ENCODE measurements at places on chromosomes 16 and 17. TPM values are rescaled to one million over a fixed set of nuclear protein-coding genes. Genes with fewer than 3 reads are reported as not detected.

The OMG gene
- total RNA-seq = 0.47 TPM

DNA sequence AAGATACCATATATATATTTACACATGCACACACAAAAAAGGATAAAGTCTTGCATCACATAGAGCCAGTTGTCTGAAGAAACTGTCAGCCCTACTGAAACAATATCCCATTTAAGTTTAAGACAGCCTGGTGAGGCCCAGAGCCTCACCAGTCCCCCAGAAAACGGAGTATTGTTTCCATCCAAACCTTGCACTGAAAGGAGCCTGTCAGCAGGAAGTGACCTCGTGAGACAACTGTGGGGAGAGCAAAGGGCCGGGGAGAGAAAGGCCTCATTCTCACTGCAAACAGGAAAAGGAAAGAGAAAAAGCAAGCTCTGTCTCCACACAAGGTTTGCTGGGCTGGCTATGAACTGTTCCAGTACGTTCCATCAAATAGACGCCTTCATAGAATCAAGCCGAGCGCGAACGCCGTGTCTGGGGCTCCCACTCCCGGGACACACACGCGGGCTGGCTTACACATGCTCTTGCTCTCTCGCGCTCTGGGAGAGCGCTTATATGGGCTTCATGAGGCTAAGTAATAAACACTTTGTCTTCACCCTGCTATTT, 44.4 kb upstream of the ZFHX3 start:
- no peak for DNase-seq

DNA sequence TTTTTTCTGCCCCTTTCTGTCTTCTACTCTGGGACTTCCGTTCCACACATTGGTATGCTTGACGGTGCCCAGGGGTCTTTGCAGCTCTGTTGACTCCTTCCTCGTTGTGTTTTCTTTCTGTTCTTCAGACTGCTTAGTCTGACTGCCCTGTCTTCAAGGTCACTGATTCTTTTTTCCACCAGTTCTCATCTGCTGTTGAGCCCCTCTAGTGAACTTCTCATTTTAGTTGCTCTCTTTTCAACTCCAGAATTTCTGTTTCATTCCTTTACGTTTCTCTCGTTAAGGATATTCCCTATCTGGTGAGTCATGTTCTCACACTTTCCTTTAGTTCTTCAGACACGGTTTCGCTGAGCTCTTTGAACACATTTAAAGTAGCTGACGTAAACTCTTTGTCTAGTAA, 13.8 kb downstream of the GAA start:
- DNase-seq = no peak

DNA sequence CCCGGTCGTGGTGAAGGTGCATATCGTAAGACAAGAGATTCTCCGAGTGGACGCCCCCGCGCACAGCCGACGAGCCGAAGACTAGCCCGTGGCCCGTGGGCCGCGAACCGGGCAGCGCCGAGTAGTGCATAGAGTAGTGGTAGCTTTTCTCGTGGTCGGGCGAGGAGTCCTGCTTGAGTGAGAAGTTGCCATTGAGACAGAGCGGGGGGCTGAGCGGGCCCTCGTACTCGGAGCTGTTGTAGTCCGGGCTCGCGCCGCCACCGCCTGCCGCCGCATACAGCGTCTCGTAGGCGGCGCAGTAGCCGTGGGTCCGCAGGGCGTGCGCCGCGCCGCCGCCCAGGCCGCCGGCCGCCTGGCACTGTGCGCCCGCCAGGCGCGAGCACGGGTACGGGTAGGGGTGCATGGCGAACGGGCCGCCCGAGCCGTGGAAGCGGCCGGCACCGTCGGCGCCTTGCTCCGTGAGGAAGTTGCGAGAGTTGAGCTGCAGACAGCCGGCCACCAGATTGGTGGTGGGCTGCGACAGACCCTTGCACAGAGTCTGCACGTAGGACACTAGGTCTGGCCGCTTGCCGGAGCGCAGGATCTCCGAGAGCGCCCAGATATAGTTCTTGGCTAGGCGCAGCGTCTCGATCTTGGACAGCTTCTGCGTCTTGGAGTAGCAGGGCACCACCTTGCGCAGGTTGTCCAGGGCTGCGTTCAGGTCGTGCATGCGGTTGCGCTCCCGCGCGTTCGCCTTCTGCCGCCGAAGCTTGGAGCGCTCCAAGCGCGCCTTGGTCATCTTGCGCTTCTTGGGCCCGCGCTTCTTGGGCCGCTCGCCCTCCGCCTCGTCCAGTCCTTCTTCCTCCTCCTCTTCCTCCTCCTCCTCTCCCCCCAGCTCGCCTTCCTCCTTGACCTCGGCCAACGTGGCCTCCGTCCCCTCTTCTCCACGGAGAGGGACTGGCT, 2.0 kb downstream of the NEUROD2 start:
- DNase-seq = no peak

DNA sequence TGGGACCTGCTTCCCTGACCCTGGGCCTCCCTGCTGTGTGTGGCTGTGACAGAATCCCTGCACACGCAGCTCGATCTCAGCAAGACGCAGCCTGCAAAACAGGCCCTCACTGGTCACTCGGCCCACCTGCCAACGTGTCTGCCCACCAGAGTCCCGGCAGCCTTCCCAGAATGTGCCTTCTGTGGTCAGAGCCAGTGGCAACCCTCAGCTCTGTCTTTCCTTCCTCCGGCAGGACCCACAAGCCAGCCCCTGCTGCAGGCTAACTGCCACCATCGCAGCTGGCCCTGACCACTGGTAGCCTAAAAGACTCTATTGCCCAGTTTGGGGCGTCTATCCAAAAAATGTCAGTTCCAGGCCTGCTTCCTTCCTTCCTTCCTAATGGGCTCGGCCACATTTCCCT, 83.2 kb downstream of the LITAF start:
- no peak for DNase-seq
